ENCODE measurements at places on chromosomes 11 and 22.
A peak's percentile ranks its signal among the peaks of the same experiment; 100 is the strongest.

DNA sequence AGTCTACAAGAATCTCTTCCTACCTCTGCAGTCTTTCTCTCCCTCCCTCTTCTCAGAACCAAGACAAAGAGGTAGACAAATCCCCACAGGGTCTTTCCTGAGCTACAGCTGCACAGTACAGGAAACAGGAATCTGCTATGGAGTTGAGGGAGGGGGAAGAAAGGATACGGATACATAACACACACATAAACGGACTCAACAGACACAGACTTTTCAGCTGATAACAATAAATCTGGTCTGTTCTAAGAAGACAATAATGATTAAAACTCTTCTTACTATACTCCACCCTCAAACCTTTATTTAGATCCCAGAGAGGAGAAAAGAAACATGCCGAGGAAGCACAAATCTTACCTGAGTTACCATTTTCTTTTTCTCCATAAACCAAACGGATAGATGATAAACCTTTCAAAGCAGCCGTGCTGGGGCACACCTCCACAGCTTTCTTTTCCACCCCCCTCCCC is 122.2 kb downstream of the APOL5 start:
- DNase-seq, result no peak

DNA sequence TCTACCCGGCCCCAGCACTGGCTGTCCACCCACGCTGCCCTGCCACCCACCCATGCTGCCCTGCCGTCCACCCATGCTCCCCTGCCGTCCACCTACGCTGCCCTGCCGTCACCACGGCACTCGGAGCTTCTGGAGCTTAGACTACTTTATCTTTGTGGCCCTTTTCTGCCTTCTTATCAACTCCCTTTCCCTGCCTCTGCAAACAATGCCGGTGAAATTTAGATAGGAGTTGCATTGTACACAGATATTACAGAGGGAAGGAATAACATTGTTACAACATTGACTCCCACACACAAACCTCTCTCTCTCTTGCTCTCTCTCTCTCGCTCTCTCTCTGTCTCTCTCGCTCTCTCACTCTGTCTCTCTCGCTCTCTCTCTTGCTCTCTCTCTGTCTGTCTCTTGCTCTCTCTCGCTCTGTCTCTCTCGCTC is 33.7 kb upstream of the BRSK2 start:
- no peak for DNase-seq

DNA sequence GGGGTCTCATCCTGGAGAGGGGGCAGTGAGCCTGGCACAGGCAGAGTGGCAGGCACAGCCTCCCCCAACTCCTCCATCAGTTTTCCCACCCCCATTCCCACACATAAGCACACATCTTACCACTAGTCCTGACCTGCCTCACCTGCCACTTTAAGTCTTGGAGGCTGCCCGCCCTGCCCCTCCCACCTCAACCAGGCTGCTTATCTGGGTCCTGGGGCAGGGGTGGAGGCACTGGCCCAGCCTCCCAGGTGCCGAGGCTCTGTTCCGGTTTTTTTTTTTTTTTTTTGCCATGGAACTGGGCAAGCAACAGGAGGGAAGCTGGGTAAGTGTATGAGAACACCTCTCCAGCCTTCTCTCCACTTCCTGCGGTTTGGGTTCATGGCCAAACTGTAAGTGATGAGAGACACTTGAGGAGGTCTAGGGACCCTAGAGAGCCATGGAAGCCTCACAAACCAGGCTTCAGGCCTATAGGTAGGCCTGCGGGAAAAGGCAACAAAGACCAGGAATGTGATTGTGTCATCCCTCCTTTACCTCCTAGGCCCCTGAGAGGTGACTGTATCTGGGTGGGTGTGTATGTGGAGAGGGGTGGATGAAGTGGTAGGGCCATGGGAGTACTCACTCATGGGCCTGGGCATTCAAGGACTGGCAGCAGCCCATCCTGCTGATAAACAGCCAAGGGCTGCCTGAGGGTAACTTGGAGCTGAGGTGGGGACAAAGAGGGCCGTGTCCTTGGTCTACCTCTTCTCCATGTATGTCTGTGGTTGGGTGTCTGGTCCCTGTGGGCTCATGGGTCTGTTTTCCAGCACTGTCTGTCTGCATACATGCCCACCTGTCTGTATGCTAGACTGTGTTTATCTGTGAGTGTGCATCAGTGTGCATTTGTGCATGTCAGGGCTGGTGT is 22.6 kb downstream of the PHLDB1 start:
- no peak for DNase-seq

- DNase-seq, result no peak
These were observed 35.7 kb upstream of the USP47 start for GRCh38 chr11:11806074-11806473.

DNA sequence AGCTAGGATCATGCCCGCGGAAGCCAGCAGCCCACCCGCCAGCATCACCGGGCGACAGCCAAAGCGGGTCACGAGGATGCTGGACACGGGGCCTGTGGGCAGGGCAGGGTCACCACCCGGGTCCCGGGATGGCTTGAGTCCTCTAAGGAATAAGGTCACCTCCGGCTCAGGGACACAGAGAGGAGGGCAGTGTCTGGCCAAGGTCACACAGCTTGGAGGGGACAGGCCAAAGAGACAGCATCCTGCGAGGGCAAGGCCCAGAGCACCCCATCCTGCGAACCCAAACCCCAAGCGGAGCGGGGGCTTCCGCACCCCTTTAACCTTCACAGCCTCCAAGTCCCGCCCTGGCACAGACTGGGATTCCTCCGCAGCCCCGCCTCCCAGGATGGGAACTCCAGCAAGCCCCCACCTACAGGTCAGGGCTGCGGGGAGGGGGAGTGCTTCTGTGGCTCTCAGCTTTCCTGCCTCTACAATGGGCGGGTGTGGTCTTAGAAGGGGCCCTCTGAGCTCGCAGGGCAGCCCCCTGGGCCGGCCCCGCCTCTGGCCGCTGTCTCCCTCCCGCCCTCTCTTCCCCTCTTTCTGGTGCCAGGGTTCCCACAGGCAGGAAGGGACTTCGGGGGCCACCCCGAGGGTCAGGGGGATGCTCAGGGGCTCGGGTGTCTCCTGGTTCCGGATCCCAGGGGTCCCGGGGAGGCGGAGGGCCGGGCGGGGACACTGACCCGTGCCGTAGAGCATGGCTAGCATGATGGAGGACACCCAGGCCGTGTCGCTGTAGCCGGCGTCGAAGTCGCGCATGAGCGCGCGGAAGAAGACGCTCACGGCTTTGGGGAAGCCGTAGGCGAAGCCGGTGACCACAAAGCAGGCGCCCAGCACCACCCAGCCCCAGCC is 1.8 kb downstream of the SLC16A8 start:
- no peak for DNase-seq

DNA sequence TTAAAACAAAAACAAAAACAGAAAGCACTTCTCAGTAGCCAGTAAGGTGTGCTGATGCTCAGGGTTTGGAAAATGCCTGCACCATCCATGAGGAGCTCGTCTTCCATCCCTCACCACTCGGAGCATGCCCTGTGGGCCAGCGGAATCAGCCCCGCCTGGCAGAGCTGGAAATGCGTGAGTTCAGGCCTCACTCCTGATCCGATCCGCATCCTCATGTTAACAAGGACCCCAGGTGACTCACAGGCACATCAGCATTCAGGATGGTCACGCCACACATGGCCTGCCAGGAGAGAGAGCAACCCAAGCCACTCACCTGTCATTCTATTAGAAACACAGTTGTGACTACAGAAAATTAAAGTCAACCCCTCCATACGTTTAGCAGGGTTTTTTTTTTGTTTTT is 188.5 kb downstream of the MPPED1 start:
- no peak for DNase-seq

- DNase-seq, result no peak
These were observed 257.1 kb upstream of the TENM4 start for GRCh38 chr11:79697905-79698304.

DNA sequence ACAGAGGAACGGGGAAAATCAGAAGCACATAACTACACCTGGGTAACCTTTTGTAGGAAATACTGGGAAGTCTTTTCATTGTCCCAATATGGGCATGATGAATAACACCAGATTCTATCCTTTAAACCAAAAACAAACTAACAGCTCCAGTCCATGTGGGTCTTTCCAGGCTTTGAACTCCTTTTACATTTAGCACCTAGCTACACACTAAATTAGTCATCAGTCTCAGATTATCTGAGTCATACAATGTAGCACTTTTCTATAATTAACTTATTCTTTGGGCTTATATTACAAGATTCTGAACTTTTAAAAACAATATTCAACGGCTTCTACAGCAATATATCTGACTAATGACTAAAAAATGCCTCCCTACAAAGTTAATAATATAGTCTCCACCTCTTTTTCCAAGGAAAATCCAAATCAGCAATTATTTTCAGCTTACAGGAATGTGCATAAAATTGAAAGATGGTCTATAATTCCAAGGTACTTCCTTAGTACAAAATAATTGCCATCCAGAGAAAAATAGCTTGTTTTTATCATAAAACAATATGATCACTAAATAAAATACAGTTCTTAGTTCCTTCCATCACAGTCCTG is 26.3 kb downstream of the STK33 start:
- no peak for DNase-seq

DNA sequence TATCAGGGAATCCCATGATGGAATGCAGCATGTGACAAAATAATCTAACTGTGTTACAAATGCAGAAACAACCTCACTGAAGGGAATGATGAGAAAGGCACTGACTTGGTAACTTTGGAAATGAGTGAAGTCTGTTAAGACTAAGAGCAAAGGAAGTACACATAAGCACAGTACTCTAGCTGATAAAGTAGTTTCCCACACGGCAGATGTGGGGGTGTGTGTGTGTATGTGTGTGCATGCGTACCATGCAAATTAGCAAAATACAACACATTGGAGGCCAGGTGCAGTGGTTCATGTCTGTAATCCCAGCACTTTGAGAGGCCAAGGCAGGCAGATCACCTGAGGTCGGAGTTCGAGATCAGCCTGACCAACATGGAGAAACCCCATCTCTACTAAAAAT is 16.6 kb upstream of the NLRP6 start:
- no peak for DNase-seq

- no peak for DNase-seq
These were observed 46.5 kb downstream of the AHNAK start for GRCh38 chr11:62499944-62500649.

GRCh38 chr22:47435204-47435487 is 672.7 kb downstream of the TBC1D22A start:
- DNase-seq, result no peak

DNA sequence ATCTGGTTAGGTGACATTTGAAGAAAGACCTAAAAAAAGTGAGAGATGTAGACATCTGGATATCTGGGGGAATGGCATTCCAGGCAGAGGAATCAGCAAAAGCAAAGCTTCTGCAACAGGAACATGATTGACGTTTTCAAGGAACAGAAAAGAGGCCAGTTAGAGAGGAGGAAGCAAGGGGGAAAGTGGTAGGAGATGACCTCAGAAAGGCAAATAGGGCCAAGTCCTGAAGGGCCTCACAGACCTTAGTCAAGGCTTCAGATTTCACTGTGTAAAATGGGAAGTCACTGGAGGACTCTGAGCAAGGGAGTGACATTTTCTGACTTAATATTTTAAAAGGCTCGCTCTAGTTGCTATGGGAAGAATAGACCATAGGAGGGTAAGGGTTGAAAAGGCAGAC is 9.7 kb downstream of the DEUP1 start:
- no peak for DNase-seq

GRCh38 chr22:29697853-29698598 is 21.8 kb upstream of the CABP7 start:
- no peak for DNase-seq

DNA sequence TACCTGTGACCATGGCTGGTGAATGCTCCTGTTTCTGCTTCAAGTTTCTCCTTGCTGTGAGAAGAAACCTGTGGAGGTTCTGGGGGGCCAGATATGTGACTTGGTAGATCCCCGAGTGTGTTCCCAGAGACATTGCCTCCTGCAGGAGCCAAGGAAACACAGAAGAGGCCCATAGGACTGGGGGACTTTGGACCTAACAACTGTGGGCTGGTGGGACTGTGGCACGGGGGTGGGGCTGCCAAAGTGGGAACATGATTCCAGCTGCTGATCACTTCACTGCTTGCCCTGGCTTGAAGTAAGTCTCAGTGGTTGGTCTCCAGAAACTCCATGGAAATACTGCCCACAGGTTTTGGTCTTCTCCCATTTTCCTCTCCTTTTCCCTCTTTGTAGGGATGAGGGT is 4.1 kb upstream of the NR1H3 start:
- no peak for DNase-seq

DNA sequence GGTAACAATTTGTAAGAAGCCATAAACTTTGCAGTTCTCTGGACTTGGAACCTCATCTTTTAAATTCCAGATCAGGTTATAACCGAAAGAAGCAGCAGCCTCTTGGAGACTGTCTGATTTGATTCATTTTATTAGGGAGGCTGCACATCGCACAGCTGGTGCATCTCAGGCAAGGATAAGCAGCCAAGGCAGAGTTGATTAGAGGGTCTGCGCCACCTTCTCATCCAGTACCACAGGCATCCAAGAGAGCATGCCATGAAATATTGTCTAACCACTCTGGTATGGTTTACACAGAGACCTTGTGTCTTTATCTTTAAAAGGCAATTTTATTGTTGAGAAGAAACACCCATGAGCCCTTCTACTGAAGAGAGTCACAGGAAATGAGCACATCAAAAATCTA is 16.2 kb upstream of the CWF19L2 start:
- no peak for DNase-seq

- no peak for DNase-seq
These were observed 284.1 kb downstream of the TBC1D22A start for GRCh38 chr22:47046411-47047065.

- DNase-seq, result no peak
These were observed 13.2 kb upstream of the AMPD3 start for GRCh38 chr11:10441652-10442503.

DNA sequence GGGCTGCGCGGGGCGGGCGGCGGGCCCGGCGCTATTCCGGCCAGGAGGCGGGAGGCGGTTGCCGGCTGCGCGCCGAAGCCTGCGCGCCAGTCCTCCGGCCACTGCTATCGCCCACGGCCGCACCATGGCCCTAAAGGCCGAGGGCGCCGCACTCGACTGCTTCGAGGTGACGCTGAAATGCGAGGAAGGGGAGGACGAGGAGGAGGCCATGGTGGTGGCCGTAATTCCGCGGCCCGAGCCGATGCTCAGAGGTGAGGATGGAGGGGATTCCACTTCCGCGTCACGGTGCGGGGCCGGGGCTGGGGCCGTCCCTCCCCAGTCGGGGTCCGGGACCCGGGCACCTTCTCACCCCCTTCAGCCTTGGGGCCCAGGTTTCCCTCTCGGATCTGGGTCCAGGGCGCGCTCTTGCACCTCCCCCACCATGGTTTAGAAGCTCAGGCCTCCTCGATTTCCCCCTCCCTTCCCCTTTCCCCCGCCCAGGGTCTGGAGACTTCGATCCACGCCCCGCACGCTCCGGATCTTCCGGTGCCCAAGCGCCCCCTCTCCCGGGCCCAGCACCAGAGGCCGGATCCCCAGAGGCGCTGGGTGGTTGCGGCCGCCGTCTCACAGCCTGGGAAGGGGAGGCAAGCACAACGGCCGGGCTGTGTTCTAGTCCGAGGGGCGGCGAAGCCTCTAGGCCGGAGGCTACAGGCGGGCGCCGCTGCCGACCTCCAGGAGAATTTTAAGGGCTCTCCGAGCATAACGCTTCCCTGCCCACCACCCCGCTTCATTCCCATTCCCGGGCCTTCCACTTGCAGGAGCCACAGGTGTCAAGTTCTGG is 517 bp downstream of the SPINDOC start:
- peak; percentile 58 for DNase-seq

GRCh38 chr11:134258577-134258976 is 5.2 kb downstream of the ACAD8 start:
- DNase-seq, result no peak

All from GM12892 (cell line).